ENCODE measurements at places on chromosomes 16 and 17.

DNA sequence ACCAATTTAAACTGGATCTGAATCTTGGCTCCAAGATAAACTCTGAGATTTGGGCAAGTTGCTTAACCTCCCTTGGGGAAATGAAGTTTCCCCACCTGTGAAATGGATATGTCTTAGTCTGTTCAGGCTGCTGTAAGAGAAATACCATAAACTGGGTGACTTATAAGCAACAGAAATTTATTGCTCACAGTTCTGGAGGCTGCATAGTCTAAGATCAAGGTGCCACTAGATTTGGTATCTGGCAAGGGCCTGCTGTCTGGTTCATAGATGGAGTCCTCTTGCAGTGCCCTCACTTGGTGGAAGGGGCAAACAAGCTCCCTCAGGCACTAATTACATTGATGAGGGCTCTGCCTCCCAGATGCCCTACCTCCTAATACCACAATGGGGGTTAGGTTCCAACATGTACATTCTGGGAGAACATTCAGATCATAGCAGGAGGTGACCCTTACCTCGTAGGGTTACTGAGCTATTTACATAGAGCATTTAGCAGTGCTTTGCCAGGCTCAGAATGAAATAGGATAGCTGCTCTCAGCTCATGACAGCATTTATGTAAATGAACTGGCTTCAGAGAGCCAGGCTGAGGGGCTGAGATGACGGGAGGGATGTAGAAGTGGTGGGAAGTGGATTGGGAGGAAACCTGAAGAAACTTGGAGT, 83.9 kb downstream of the SPECC1 start:
- no peak for DNase-seq

- no peak for DNase-seq
Measured at GRCh38 chr16:2244926-2245795, 6.2 kb downstream of the ECI1 start.

DNA sequence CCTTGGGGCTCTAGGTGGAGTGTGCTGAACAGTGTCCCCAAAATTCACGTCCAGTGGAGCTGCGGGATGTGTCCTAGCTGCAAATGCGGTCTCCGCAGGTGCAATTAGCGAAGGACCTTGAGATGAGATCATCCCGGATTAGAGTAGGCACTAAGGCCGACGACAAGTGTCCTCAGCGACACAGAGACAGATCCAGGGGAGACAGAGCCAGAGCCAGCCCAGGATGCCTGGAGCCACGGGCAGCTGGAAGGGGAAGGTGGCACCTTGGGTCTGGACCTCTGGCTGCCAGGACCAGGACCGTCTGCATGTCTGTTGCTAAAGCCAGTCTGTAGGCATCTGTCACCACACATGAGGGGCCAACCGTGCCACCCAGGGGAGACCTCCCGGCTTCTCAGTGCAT, 24.5 kb downstream of the SLC7A5 start:
- DNase-seq = no peak

GRCh38 chr17:13437966-13438779, 163.6 kb downstream of the HS3ST3A1 start:
- no peak for DNase-seq

GRCh38 chr17:13755851-13756250, 154.1 kb upstream of the HS3ST3A1 start:
- no peak for DNase-seq

Data from substantia nigra (tissue), 51 donors.